Ovary (tissue), 10 donors: ENCODE measurements at places on chromosomes 13 and 19.

DNA sequence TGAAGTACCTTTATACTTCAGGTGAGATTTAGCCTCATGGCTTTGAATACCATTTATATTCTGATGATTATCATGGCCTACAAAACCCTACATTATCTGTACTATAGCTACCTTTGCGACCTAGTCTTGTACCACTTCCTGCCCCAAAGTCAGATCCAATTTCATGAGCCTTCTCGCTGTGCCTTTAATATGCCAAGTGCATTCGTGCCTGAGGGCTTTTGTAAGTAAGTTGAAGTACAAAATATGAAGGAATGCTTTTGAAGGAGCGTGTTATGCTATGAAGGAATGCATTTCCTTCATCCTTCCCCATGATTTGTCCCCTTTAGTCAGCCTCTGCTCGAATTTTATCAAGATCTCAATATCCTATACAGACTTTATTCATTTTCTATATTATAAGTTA is 9.2 kb upstream of the RASL11A start:
- DNase-seq, result no peak

- DNase-seq, result peak; percentile 44
Measured at GRCh38 chr19:43501661-43502418, 2.7 kb downstream of the PHLDB3 start.

DNA sequence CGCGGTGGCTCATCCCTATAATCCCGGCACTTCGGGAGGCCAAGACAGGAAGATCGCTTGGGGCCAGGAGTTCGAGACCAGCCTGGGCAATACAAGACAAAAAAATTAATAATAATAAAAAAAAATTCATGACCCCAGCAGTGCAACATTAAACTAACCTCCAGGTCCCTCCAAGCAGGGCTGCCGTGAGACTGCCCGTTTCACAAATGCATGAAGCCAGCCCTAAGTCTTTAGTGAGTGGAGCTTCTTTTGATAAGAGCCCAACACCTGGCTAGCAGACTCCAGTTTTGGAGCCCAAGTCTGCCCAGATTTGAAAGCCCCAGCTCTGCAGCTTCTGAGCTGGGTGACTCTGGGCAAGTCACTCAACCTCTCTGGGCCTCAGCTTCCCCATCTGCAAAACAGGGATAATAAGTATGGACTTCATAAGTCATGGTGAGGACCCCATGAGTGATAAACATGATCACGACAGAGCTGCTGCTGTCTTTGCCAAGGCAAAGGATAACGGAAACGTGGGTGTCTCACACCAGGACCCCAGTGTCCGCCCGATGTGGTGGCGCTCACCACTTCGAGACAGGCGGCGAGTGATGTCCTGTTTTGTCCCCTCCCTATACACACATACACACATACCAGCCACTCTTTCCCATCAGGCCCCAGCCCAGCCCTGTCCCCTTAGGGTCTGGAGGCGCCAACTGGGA is 38.4 kb upstream of the NANOS3 start:
- no peak for DNase-seq

DNA sequence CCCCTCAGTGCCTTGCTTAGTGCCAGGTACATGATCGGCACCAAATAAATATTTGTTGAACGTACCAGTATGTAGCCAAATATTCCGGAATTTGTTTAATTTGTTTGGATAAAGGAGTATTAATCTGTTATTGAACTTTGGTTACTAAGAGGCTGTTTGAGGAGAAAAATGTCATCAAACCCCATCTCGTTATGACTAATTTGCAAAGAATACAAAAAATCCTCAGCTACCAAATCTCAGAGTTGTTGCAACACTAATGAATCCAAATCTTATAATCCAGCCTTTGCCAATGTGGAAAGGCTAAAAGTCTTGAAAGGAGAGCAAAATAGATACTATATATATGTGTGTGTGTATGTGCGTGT is 79.5 kb downstream of the KLF5 start:
- no peak for DNase-seq

- peak; percentile 92 for DNase-seq
Measured at GRCh38 chr19:49590071-49590970, 661 bp upstream of the PRR12 start.
